HFFc6 (cell line): ENCODE measurements at places on chromosomes 2 and 18. TPM values are rescaled to one million over a fixed set of nuclear protein-coding genes. Genes with fewer than 3 reads are reported as not detected.
A peak's percentile ranks its signal among the peaks of the same experiment; 100 is the strongest.

MPHOSPH10 gene
- 34.4 to 37.2 TPM (median 34.9 TPM) in 3 replicates for total RNA-seq

SCYGR4 gene
- not detected in 3 replicates for total RNA-seq

- H3K4me1 ChIP-seq: peaks cover 62% of the 10 kb centered on the region
- H3K27ac ChIP-seq: peak overlapping the region; percentile 58
- peak overlapping the region; percentile 95 for H3K4me3 ChIP-seq
- DNase-seq: no peak
- no peaks in the 10 kb centered on the region for H3K27me3 ChIP-seq
- peaks cover 9% of the 10 kb centered on the region for H3K36me3 ChIP-seq
These were observed 2.7 kb downstream of the PPP1CB start for GRCh38 chr2:28754321-28754720.

DNA sequence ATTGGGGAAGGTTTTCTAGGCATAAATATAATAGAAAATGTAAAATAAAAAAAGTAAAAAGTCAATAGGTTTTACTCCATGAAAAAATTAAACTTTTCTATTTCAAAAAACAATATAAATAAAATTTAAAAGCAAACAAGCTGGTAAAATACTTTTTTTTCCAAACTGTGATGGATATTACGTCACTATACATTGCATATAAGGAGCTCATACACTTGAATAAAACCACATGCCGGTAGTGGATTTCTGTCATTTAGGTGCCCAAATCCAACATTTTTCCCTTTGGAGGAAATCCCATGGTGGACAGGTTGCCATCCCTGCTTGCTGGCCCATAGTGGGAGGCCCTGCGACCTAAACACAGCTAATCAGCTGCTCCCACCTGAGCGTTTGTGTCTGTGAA is 289.4 kb upstream of the HNRNPA3 start:
- no peaks in the 10 kb centered on the region for H3K36me3 ChIP-seq
- no peak overlapping the region for H3K4me3 ChIP-seq
- peaks cover 2% of the 10 kb centered on the region; the same call in 1 of the 2 replicates for H3K27me3 ChIP-seq
- DNase-seq: no peak
- H3K4me1 ChIP-seq: no peaks in the 10 kb centered on the region

- no peaks in the 10 kb centered on the region for H3K36me3 ChIP-seq
- DNase-seq: no peak
- H3K27me3 ChIP-seq: no peaks in the 10 kb centered on the region
- peaks cover 31% of the 10 kb centered on the region for H3K4me1 ChIP-seq
- H3K4me3 ChIP-seq: no peak overlapping the region
- H3K27ac ChIP-seq: no peak overlapping the region
These were observed 13.5 kb downstream of the SPOPL start for GRCh38 chr2:138515092-138515491.

COL4A4 gene
- total RNA-seq: 0.02 to 0.03 TPM in 2 of 3 replicates, not detected in the other

HOXD13 gene
- total RNA-seq: 1.4 to 1.8 TPM (median 1.6 TPM) in 3 replicates

DNA sequence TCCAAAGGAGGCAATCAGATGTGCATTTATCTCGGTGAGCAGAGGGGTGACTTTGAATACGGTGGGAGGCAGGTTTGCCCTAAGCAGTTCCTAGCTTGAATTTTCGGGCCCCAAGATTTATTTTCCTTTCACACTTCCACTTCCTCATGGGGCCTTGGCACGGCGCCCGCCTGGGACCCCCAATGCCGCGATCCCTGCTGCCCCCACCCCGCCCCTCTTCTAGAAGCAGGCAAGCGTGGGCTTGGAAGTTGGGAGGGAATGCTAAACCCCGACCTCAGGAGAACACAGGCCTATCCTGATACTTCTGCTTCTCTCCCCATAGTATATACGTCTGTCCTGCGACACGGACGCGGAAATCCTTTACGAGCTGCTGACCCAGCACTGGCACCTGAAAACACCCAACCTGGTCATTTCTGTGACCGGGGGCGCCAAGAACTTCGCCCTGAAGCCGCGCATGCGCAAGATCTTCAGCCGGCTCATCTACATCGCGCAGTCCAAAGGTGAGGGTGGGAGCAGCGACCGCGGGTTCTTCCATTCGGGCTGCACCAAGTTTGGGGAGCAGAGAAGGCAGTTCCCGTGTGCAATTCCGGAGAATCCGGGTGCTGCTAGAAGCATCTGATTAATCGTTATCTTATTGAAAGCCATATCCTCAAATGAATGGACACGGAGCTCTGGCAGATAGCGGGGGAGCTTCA is 21.6 kb downstream of the TRPM8 start:
- H3K36me3 ChIP-seq: no peaks in the 10 kb centered on the region
- H3K27me3 ChIP-seq: peaks cover 15% of the 10 kb centered on the region; the same call in 1 of the 2 replicates
- no peak overlapping the region for H3K27ac ChIP-seq

FAM110C gene
- total RNA-seq: not detected in 3 replicates

SERPINB13 gene
- not detected in 3 replicates for total RNA-seq

- no peaks in the 10 kb centered on the region for H3K4me1 ChIP-seq
- no peak for DNase-seq
- no peaks in the 10 kb centered on the region for H3K36me3 ChIP-seq
- H3K27me3 ChIP-seq: peaks cover 2% of the 10 kb centered on the region; the same call in 1 of the 2 replicates
These were observed 356.2 kb upstream of the SPRED2 start for GRCh38 chr2:65788556-65788955.

PAX3 gene
- 13.1 to 16.1 TPM (median 13.9 TPM) in 3 replicates for total RNA-seq

DNA sequence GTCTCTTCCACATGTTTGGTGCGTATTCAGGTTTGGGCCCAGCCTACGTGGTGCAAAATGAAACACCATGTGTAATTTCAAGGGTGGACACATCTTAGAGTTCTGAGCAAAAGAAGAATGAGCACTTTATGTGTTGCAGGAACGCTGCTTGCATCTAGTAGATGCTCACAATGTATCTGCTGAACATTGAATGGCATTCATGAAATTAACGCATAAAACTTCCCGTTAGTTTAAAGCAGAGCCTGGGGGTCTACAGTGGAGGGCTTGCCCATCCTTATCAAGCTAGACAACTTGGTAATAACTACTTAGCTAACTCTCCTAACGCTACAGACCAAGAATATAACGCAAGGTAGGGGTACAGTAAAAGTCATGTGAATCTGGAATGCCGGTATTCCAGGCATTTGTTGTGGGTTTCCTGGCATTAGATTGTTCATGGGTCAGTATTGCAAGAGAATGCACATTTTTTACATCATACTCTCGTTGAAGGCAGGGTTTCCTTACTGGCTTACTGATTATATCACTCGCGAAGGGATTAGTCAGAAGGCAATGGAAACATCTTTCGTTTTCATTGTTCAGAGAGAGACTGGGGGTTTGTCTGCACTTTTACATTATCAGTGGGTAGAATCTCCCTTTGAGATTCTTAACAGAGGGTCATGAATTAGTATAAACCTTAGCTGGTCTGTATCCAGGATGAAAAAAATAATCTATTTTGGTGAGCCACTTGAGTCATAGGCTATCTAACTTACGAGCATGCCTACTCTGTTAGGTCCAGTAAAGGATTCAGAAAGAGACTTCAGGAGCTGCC is 229.5 kb upstream of the EPAS1 start:
- peak overlapping the region; percentile 87 for H3K27ac ChIP-seq
- H3K36me3 ChIP-seq: peaks cover 12% of the 10 kb centered on the region; the same call in 1 of the 2 replicates
- H3K4me3 ChIP-seq: peak overlapping the region; percentile 73
- H3K4me1 ChIP-seq: peaks cover 85% of the 10 kb centered on the region
- DNase-seq: peak; percentile 99

DNA sequence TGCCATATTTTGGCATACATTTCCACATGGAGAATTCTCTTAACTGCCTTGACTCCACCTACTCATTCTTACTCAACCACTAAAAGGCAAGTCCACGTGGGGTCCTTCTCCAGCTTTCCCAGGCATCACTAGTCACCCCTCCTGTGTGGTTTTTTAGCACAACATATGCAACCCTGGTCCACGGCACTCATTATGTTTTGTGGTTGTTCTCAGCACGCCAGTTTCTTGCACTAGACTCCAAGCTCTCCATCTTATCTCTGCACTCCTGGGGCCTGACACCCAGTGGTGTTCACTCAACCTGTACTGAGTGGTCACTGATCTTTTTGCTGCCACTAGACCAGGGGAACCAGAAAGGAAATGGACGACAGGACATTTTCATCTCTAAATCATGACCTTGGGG is 18.0 kb downstream of the MARCHF4 start:
- H3K27ac ChIP-seq: peak overlapping the region; percentile 40; the same call in 1 of the 2 replicates
- H3K27me3 ChIP-seq: no peaks in the 10 kb centered on the region; the same call in 1 of the 2 replicates
- no peak for DNase-seq

DNA sequence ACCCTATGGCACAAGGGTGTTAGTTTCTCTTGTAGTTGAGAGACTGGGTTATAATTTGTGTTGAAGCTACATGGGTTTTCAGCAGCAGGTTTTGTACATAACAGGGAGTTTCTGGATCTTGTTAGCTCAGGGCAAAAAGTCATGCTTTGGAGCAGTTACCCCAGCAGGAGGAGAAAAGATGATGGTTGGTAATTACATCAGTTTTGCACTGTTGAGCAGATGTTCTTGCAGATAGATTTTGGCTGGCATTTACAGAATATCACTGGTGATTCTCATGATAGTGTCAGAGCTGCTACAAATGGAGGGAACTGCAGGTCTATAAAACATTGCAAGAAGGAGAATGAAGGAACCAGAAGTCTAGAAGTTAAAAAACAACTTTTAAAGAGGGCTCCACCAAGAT is 215.2 kb upstream of the ATP5MC3 start:
- no peaks in the 10 kb centered on the region for H3K4me1 ChIP-seq
- DNase-seq: no peak
- no peaks in the 10 kb centered on the region for H3K36me3 ChIP-seq
- no peak overlapping the region for H3K4me3 ChIP-seq
- peaks cover 5% of the 10 kb centered on the region for H3K27me3 ChIP-seq
- H3K27ac ChIP-seq: no peak overlapping the region

AQP12A gene
- not detected in 3 replicates for total RNA-seq

DNA sequence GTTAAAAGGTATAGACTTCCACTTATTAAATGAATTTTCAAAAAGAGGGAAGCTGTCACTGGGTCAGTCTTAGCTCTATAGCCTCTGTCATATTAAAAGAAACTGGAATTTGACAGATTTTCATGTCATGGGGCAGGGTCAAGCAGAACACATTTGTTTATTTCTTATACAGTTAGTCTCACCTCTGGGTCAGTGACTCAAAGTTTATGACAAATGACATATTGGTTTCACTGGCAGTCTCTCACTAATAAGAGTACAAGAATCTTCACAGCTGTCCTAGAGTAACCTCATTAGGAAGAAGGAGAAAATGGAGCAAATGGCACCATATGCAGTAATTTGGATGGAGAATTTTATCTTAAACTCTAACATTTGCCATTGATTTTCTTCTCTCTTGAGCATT is 63.2 kb downstream of the MBD2 start:
- peak overlapping the region; percentile 61 for H3K27ac ChIP-seq
- DNase-seq: peak; percentile 19
- peaks cover 3% of the 10 kb centered on the region; the same call in 1 of the 2 replicates for H3K27me3 ChIP-seq

DNA sequence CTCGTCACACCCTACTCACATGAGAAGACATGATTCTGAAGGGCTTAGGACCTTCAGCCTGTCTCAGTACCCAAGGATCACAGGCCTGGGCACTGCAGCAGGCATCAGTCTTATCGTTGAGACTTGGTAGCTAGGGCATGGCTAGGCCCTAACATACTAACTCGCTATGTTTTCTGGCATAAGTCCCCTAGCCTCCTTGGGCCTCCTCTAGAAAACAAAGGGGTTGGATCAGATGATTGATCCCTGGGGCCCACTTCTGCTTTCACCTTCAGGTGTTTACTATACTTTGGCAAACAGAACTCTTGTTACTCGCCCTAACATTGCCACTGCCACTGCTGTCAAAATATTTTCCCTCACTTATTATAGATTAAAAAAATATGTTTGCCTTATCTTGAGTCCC is 44.2 kb downstream of the VSNL1 start:
- no peaks in the 10 kb centered on the region; the same call in 1 of the 2 replicates for H3K27me3 ChIP-seq
- no peak for DNase-seq
- H3K4me1 ChIP-seq: no peaks in the 10 kb centered on the region

DNA sequence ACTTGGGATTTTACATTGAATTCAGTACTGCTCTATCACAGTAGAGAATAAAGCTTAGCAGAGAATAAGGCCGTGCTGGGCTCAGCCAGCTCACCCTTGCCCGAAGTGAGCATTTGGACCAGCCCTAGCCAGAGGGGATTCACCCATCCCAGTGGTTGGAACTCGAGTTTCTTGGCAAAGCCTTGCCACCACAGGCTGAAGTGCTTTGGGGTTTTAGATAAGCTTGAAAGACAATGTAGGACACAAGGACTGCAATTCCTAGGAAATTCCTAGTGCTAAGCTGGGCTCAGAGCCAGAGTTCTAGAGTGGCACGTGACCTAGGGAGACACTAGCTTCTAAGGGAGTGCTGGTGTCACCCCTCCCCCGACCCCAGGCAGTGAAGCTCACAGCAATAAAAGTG is 28.0 kb downstream of the SERPINB11 start:
- DNase-seq: no peak
- H3K4me3 ChIP-seq: no peak overlapping the region
- no peak overlapping the region for H3K27ac ChIP-seq

DNA sequence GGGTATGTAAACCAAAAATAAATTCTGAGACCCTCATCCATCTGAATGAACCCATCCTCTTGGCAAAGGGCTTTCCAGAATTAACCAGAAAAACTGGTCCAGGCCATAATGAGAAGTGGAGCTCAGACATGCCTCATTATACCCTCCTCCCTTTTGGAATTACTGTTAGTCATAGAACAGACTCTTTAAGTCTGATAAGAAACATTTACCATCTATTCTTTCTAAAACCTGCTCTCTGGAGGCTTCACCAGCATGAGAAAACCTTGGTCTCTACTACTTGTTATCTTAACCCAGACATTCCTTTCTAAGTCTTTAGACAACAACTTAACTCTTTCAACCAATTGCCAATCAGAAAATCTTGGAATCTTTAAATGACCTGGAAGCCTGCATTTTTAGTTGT is 82.8 kb downstream of the QPCT start:
- no peak for DNase-seq
- no peak overlapping the region for H3K27ac ChIP-seq
- no peaks in the 10 kb centered on the region for H3K4me1 ChIP-seq
- H3K36me3 ChIP-seq: 0 out of 2 replicates have a peak, but pooled peaks cover 13% of the 10 kb centered on the region

DNA sequence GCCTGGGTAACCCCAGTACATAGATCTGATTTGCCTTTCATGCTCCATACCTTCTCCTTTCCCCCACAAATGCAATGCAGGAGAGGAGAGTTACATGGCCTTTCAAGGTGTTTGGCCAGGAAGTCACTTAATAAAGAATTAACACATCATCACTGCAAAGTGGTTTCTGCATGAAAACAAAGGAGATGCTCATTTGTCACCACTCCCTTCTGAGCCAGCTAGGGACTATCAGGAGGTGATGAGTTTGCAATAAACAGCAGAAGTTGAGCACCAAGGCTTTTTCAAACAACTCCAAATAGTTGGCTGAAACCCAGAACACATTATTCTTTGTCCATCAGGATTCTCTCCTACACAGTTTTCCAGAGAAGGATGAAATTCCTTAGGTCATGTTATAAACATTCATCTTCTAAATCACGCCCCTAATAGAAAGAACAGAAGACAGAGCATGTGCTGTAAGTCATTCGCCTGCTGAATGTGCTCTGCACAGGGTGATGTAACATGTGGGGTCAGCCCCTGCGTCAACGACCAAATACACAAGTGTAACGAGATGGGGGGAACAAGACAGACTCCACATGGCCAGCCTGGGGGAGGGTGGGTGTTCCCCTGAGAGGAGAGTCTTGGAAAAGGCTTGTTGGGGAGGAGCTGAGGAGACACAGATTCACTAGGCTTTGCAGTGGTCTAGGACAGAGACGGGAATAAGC is 87.3 kb upstream of the RMDN2 start:
- peak overlapping the region; percentile 48 for H3K27ac ChIP-seq
- peak; percentile 32 for DNase-seq
- no peak overlapping the region for H3K4me3 ChIP-seq
- H3K27me3 ChIP-seq: no peaks in the 10 kb centered on the region
- peaks cover 21% of the 10 kb centered on the region for H3K4me1 ChIP-seq
